Epithelial cell of prostate (primary cell): ENCODE measurements at places on chromosomes 7 and 10.

DNA sequence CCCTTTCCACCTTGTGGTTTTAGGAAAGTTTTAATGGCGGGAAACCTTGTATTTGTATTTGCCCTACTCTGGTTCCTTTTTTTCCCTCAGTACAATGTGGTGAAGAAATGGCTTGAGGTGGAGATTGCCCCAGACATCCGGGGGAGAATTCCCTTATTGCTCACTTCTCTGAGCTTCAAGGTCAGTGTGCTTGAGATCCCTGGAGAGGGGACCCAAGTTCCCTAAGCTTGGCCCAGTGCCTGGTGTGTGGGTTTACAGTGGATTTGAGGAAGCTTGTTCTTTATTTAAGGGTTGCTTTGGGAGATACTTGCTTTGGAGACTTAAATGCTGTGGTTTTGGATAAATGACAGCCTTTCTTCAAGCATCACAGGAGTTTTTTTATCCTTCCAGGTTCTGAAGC, 18.3 kb downstream of the CALHM2 start:
- DNase-seq, result no peak

- no peak for DNase-seq
These were observed 412 bp downstream of the PIP4K2A start for GRCh38 chr10:22713853-22714478.

DNA sequence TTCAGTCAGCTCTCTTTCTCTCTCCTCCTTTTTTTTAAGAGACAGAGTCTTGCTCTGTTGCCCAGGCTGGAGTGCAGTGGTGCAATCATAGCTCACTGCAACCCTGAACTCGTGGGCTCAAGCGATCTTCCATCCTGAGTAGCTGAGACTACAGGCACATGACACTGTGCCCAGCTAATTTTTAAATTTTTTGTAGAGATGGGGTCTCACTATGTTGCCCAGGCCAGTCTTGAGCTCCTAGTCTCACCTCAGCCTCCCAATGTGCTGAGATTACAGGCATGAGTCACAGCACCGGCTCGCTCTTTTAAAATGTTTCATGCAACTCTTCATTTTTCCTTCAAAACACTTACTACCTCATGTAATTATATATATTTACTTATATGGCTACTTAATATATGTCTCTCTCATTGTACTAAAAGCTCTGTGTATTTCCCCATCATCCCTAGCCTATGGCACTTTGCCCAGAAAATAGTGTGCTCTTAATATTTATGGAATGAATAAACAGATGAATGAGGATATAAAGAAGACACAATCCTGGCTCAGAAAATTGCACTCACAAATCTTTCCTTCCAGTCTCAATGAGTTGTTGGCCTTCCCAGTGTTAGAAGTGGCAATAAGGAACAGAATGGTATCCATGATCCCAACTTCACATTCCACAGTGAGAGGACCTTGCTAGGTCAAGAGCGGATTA, 33.9 kb downstream of the EBLN1 start:
- DNase-seq, result no peak

DNA sequence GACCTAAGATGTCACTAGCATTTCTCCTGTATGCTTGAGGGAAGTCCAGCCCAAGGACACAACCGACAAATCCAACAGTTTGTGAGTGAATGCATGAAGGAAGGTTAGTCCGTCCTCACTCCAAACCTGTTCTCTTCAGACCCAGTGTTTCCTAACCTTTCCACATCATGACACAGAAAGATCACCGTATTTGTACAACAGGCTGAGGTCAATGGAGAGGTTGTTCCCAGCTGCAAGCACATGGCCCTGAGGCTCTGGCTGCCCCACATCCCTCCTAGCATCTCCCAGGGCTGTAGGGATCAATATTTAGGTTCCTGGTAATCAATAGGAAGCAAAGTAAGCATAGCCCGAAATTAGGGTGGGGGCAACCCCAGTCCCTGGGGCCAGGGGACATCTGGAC, 227.9 kb downstream of the PLXNA4 start:
- no peak for DNase-seq

DNA sequence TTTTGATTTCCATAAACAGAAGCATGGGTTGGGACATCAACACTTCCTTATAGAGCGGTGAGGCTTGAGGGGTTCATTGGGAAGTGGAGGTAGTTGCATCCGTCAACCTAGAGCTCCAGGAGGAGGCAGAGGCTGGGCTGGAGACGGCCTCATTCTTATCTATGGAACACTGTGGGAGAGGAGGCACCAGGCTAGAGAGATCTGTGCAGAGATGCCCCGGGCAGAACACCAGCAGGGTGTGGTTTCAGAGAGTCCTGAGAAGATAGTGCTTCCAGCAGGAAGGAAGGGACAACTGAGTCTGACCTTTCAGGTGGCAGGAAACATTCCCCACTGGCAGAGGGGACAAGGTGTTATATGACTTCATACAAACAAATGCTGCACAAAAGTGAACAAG, 56.7 kb downstream of the TCERG1L start:
- DNase-seq, result no peak

- no peak for DNase-seq
These were observed 4.7 kb upstream of the NOS3 start for GRCh38 chr7:150986099-150986512.

GRCh38 chr7:151856516-151856915, 20.4 kb downstream of the PRKAG2 start:
- no peak for DNase-seq

DNA sequence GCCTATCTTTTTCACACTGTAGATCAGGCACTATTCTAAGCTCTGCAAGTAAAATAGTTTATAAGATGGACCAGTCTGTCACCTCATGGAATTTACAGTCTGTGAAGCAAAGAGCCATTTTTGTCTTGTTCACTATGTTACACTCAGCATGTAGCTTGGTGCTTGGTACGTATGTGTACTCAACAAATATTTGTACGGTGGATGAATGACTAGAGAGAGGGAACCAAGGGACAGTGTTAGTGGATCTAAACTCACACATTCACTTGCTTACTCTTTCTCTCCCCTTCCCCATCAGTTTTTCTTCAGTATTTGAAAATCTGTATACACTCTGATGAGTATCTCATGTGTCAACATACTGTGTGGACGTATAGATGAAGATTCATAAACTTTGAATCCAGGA, 45.9 kb downstream of the PTF1A start:
- no peak for DNase-seq

- no peak for DNase-seq
These were observed 102.0 kb upstream of the DKK1 start for GRCh38 chr10:52212062-52212461.

DNA sequence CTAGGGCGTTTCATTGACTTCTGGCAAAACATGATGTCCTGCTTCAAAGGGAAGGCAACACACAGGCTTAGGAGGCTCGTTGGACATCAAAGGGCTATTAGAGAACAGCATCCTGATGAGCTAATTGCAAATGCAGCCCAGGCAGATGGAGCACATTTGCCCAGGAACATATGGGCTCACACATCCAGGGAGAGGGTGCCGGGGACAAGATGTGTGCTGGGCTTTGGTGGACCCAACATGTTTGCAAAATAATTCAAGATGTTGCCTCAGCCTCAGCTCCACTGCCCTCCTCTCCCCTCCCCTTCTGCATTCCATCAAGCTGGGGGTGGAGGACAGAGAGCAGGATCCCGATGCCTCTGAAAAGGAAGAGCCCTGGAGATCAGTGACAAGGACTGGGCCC, 217.1 kb upstream of the ZMIZ1 start:
- DNase-seq, result no peak

DNA sequence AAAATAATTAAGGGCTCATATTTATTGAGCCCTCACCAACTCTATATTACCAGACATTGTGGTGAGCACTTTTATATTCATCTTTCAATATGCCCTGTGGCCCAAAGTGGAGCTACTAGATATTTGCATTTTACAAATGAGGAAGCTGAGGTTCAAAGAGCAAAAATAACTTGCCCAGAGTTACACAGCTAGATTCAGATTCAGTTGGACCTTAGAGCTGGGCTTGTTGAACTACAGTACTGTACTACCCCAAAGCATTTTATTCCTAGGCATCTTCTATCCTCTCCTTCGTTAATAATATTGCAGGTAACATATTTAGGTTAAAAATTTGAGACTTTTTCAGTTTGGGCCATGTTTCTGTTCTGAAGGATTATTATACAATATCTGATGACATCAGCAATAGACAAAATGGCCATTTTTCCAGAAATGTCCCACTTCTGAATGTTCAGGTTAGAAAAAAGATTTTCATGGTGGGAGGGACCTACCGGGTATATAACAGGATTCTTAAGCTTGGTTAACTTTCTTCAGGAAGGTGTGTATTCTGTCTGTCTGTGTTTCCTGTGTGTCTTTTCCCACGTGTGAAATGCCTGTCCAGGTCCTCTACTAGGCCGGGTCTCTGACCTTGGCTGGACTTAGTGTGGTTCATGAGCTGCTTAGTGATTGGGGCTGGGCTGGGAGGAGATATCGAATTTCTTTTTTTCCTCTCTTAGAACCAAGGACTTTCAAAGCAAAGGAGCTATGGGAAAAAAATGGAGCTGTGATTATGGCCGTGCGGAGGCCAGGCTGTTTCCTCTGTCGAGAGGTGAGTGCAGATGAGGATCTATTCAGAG, 13.6 kb downstream of the PRXL2A start:
- no peak for DNase-seq

DNA sequence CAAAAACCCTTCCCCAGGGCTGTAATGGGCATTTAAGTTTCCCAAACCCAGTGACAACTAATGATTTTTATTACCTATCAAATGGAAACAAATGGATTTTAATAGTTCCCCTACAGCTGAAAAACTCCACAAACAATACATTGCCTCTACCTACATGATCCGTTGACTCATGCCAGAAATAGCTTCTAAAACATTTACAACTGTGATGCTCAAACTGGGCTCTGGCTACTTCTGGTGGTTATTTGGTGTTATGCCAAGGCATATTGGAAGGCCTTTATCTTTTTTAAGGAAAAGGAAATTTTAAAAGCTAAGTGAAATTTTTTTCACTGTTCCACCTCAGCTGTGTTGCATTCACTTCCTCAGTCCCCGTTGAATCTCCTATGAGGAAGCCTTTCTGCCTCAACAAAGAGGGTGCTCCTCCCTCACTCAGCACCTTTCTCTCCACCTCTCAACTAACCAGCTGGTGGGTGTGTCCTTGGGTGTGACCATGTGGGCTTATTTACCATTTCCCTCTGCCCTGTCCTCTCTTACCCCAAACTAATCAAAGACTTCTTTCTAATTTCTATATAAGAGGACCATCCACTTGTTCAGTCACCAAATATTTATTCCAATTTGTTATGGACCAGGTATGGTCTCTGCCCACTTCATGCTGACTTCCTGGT, 82.9 kb downstream of the PRTFDC1 start:
- DNase-seq, result no peak

GRCh38 chr10:30647089-30647488, 17.5 kb upstream of the LYZL2 start:
- no peak for DNase-seq

GRCh38 chr7:51267169-51267568, 49.4 kb downstream of the COBL start:
- no peak for DNase-seq
